Activated gamma-delta T cell treated with anti-CD3 and anti-CD28 coated beads, Interleukin-2, amount 50 U/mL, for 16 hours (primary cell): ENCODE measurements at places on chromosomes 4 and X.

DNA sequence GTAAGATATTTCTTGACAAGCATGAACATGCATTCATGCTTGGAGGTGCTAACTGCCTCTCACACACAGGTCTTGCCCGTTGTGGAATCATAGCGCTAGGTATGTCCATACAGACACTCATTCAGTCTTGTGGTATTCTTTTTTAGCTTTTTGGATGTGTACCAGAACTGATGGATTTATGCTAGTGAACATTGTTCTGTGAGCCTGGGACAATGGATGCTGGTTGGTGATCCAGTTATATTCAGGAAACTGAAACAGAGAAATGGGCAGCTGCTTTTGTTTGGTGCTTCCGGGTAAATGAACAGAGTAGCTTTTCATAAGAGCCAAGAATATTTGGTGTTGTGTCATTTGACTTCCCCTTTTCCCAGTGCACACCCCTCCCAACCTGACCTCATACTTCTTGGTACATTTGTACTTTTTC is 78.9 kb upstream of the SLC4A4 start:
- no peak for DNase-seq

- no peak for DNase-seq
Observed at GRCh38 chr4:96983830-96984229, 1143.9 kb downstream of the PDHA2 start.

DNA sequence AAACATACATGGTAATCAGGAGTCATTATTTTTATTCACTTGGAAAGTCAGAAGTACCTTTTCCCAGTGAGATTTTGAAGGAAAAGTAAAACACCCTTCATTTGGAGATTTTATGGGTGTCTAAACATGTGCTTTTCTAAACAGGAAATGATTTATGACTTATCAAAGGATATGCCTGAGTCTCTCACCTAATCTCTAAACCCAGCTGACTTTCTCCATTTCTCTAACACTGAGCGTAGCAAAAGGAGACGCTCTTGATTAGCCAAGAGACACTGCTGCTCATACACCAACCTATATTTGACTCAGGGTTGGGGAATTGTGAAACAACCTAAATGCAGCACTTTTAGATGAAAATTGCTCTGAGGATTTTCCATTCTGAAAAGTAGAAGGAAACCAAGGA is 468.5 kb upstream of the FTHL17 start:
- no peak for DNase-seq

DNA sequence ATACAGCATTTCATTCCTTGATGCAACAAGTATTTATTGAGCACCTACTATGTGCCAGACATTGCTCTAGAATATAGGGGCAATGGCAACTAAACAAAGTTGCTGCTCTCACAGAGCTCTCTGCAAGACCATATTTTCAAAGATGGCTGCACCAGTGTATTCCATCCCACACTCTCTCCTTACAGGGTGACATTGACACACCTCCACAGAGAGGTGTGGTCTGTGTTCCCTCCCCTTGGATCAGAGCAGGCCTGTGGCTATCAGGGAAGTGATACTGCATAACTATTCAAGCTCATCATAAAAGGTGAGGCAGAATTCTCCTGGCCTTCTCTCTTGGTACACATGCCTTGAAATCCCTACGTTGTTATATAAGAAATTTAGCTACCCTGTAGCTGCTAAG is 95.3 kb upstream of the SOD3 start:
- DNase-seq, result no peak

DNA sequence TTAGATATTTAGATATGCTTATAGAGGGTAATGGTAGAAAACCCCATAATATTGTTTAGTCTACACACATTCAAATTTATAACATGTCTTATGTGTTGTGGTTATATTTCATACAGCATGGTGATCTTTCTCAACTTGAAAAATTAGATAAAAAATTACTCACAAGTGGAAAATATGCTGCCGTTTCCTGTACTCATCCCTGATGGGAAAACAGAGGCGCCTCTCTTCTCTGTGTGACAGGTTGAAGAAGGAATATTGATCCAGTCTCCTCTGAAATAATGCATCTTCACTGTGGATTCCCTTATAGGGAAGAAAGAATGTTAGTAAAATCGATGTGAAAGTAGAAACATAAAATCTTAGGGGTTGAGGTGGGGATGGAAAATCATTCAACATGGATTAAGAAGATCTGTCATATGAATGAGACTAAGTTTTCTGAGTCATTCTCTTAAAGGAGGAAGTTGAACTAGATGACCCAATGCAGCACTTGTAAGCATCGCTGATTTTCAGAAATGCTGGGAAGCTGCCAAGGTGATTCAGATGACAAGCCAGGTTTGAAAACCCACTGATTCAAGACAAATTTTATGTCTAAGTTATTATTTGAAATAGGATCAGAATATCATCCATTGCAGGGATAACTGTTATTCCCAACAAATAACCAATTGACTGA is 70.7 kb downstream of the ANKRD50 start:
- DNase-seq, result no peak

GRCh38 chr4:770022-770421 is 55.9 kb downstream of the CPLX1 start:
- DNase-seq, result no peak

GRCh38 chr4:35643661-35644060 is 600.7 kb downstream of the ARAP2 start:
- DNase-seq, result no peak

DNA sequence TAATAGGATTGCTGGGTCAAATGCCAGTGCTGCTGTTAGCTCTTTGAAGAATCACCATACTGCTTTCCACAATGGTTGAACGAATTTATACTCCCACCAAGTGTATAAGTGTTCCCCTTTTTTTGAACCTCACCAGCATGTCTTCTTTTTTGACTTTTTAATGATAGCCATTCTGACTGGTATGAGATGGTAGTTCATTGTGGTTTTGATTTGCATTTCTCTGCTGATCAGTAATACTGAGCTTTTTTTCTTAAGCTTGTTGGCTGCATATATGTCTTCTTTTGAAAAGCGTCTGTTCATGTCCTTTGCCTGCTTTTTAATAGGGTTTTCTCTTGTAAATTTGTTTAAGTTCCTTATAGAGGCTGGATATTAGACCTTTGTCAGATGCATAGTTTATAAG is 14.8 kb downstream of the USP38 start:
- no peak for DNase-seq

DNA sequence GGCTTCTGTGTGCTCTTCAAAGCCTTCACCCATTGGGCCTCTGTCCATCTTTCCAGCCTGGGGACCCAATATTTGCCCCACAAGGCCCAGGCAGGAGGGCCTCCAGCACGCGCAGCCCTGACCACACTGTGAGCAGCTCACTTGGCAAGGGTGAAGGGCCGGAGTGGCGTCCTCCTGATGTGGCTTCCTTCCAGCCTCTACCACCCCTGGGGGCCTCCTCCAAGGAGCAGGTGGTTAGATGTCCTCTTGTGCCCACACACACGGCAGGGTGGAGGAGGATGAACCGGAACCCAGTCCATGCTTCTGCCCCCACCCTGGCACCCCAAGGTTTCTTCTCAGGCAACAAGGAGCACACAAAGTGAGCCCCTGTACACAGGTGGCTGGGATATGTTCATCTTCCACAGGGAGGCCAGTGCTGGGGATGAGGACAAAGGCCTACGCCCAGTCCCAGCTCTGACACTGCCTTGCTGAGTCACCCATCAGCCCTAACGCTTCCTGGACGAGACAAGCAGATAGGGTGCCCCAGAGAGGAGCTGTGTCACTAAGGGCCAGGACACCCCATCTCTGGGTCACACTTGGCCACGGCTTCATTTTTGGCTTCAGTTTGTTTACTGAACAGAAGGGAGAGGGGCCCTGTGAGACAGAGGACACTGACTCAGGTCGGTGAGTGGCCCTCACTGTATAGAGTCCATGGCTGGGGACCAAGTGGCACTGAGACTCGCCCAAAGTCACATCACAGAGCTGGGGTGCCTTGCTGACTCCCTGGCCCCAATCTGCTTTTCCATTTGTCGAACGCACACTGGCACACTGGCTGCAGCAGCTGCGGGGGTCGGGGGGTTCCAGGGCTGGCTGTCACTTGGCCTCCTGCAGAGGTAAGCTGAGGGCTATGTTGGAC is 1.9 kb downstream of the UBL4A start:
- DNase-seq, result no peak

GRCh38 chrX:2220829-2221567 is 279.8 kb downstream of the DHRSX start:
- no peak for DNase-seq

DNA sequence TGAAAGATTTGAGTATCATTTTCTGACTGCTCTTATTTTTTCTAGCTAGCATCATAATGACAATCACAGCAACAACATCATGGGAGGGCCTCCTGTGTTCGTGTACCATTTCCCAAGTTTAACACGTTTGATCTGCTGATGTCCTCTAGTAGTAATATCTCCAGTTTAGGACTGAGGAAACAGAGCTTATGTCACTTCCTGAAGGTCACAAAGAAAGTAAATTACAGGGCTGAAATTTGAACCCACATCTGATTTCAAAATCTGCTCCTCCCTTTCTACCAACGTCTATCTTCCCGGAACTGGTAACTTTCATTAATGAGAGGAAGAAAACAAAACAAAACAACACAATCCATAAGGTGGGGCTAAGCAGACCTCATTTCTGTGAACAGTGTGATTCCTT is 302.7 kb downstream of the PACRGL start:
- DNase-seq, result no peak

- DNase-seq, result no peak
Observed at GRCh38 chr4:180098586-180098985, 2144.6 kb upstream of the TENM3 start.

- DNase-seq, result no peak
Observed at GRCh38 chr4:118957722-118958445, 69.2 kb downstream of the SYNPO2 start.

- DNase-seq, result no peak
Observed at GRCh38 chr4:26032630-26033317, 118.8 kb downstream of the SMIM20 start.

- DNase-seq, result no peak
Observed at GRCh38 chr4:113300471-113300928, 251.0 kb downstream of the ANK2 start.

DNA sequence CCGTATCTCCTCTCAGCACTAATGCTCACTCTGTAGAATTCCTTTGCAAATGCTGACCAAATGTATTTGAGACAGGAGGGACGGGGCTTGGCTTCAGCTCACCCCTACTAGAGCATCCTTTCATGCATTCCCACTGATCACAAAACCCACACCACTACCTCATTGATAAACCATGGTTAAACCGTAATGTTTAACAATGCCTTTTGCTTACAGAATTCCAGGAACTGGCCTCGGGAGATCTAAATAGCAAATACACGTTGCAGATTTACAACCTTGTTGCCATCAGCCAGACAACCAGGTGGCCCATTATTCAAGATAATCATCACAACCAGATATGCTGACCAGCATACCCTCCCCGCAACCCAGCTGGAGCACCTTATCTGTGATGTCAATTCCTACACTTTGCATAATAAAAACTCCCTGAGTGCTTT is 391.9 kb downstream of the KCTD8 start:
- DNase-seq, result no peak

GRCh38 chr4:36921476-36922216 is 322.9 kb upstream of the NWD2 start:
- no peak for DNase-seq

DNA sequence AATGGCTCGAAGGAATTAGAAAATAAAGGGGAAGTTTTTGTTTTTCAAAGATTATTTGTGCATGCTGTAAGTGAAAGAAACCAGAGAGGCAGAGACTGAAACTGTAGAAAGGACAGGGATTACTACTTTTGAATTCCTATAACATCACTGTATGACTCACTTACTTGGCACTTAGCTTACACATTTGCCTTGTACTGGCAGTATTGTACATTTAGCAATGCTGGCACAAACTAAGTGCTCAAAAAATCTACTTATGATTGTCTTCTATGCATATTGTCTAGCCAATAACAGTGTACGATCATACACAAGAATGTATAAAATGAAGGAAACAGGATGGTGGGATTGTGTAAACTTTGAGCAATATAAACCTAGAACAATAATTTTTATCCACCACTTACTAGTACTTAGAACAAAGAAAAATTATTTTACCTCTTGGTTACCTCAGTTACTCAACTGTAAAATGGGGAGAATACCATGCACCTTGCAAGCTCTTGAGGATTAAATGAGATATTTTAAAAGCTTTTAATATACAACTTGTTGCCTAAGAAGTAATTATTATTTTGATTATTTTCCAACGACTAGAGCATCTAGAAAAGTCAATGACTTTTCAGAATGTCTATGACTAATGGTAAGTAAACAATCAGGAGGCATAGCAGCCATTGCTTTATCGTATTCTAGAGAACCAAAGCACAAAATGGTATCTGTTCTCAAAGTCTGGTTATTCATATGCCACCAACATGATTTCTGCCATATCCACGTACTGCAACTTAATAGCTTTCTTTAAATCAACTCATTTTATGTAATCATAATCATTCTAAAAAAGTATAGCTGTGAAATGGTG is 4.7 kb downstream of the FAM120C start:
- DNase-seq, result no peak

GRCh38 chrX:109967156-109967555 is 35.8 kb upstream of the TMEM164 start:
- no peak for DNase-seq

GRCh38 chr4:20847124-20847747 is 147.0 kb downstream of the PACRGL start:
- DNase-seq, result no peak

DNA sequence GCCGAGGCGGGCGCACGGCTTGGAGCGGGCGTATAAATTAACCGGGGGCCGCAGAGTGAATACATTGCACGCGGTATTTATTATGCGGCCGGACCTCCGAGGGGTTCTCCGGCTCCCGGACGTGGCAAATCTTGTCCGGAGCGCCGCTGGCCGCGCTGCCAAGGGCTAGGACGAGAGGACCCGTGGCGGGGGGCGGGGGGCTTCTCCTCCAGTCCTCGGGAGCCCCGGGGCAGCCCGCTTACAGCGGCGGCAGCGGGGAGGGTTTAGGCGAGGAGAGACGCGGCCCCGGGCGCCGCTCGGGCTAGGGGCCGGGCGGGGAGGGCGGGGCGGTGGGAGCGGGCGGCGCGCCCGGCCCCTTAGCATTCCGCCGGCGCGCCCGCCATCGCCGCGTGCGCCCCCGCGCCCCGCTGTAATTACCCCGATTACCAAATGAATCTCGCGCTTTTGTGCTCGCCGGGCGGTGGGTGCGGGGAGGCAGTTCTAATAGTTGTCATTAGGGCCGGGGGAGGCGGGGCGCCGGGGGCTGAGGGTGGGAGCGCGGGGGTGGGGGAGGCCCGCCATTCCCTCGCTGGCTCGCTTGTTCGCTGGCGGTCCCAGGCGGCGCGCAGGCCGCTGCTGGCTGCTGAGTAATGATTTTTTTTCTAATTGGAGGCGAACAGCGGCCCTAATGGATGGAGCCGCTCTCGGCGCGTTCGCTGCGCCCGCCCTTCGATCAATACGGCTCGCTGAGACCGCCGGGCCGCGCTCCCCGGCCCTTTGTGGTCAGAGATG is 276.6 kb downstream of the BCOR start:
- DNase-seq, result no peak

DNA sequence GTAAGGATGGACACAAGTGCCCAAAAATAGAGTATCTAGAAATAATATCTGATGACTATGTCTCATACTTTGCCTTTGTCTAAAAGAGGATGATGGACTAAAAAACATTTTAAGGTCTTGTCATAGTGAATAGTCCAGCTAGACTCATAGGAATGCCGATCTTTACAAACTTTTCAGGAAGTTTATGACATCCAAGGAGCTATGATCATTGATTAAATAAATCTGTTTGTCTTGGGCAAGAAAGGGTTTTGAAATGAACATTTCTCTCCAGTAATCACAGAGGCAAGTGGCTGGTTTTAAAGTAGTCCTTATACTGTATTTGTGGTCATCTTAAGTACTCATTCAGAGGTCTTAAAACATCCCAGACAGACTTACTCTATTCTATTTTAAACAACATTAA is 109.8 kb downstream of the MAPK10 start:
- DNase-seq, result no peak

- no peak for DNase-seq
Observed at GRCh38 chr4:36532670-36533379, 251.4 kb downstream of the DTHD1 start.
